Endodermal cell (in vitro differentiated cells): ENCODE measurements at places on chromosomes 3 and 15. TPM values are rescaled to one million over a fixed set of nuclear protein-coding genes. Genes with fewer than 3 reads are reported as not detected.

The SNX33 gene
- 13.7 to 20.3 TPM (median 18.9 TPM) in 3 replicates for total RNA-seq

The SLC27A2 gene
- total RNA-seq, result 4.0 and 4.1 TPM in 2 replicates

The SLC24A5 gene
- total RNA-seq, result not detected in 3 replicates

The GP9 gene
- total RNA-seq, result not detected in 2 replicates

The ISLR gene
- 0.23 TPM in 1 of 3 replicates, not detected in the others for total RNA-seq

The RAMAC gene
- total RNA-seq, result 38.6 to 40.8 TPM (median 40.2 TPM) in 3 replicates

The CAV3 gene
- not detected in 3 replicates for total RNA-seq

The SLC9A9 gene
- total RNA-seq, result 3.7 and 4.3 TPM in 2 replicates

The PLOD2 gene
- total RNA-seq, result 35.8 and 37.9 TPM in 2 replicates

- no peaks in the 10 kb centered on the region for H3K36me3 ChIP-seq
- H3K27me3 ChIP-seq, result no peaks in the 10 kb centered on the region
- H3K4me3 ChIP-seq, result no peak overlapping the region
- H3K27ac ChIP-seq, result no peak overlapping the region
Observed at GRCh38 chr3:187729598-187729997, 15.7 kb downstream of the BCL6 start.

GRCh38 chr15:81387621-81388435, 13.8 kb upstream of the TMC3 start:
- no peak for DNase-seq
- H3K27ac ChIP-seq, result no peak overlapping the region
- H3K36me3 ChIP-seq, result no peaks in the 10 kb centered on the region
- H3K4me1 ChIP-seq, result no peaks in the 10 kb centered on the region
- no peaks in the 10 kb centered on the region for H3K27me3 ChIP-seq

DNA sequence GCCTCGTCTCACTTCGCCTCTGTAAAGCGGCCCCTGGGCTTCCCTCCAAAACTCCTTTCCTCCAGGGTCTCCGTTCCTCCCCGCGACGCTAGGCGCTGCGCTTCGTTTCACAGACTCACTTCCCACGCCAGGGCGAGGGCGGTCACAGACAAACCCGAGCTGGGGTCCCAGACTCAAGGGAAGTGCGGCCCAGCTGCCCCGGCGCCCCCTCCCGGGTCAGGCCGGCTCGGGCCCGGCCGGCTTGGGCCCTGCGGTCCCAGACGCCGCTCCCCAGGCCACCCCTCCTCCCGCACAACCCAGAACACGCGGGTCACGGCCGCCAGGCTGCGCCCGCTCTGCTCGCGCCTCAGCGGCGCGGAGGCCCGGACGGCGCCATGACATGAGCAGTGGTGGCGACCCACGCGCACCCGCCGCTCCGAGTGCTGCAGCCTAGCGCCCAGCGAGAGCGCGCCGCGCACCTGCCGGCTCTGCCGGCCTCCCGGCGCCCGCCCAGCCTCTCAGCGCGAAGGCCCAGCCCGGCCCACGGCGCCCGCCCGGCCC, 547 bp downstream of the NUP210 start:
- peak overlapping the region; percentile 80 for H3K4me3 ChIP-seq
- peaks cover 24% of the 10 kb centered on the region for H3K27me3 ChIP-seq
- no peaks in the 10 kb centered on the region for H3K4me1 ChIP-seq
- peak; percentile 80 for DNase-seq

DNA sequence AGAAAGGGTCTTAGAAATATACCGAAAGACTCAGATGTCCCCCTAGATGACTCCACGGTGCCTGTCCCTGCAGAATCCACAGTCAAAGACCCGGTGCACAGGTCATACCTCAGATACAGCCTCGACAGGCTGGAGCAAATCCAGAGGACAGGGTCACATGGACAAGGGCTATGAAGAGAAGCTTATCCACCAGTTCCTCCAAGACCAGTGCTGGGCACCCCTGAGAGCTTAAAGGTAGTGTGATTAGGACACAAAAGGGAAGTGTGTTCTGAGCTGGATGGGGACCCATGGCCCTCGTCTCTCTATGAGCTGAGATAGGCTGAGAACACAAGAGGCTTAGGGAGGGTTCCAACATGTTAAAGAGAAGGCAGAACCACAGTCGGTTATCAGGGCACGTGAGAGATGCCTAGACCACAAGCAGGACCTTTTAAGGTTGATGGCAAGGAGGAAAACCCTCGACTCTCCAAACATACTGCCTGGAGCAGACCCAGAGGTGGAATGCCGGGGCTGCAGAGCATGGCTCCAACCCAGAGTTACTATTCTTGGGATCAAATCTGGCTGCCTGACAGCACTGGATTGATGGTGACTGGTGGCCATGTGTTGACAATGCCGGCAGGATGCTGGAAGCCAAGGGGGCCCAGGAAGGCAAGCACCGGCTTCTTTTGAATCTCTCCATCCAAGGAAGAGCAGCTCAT, 46.9 kb downstream of the ADCY5 start:
- DNase-seq, result no peak
- no peaks in the 10 kb centered on the region for H3K36me3 ChIP-seq
- H3K27ac ChIP-seq, result no peak overlapping the region
- no peak overlapping the region for H3K4me3 ChIP-seq
- H3K4me1 ChIP-seq, result no peaks in the 10 kb centered on the region
- peaks cover 10% of the 10 kb centered on the region for H3K27me3 ChIP-seq

GRCh38 chr3:151940481-151940880, 67.0 kb downstream of the SUCNR1 start:
- H3K27ac ChIP-seq, result no peak overlapping the region
- no peaks in the 10 kb centered on the region for H3K4me1 ChIP-seq
- H3K27me3 ChIP-seq, result no peaks in the 10 kb centered on the region

- no peaks in the 10 kb centered on the region for H3K27me3 ChIP-seq
- no peak overlapping the region for H3K4me3 ChIP-seq
- no peak overlapping the region for H3K27ac ChIP-seq
- H3K4me1 ChIP-seq, result no peaks in the 10 kb centered on the region
- no peaks in the 10 kb centered on the region for H3K36me3 ChIP-seq
Observed at GRCh38 chr3:60703008-60703407, 548.2 kb downstream of the FHIT start.

- H3K4me1 ChIP-seq, result no peaks in the 10 kb centered on the region
- no peak overlapping the region for H3K27ac ChIP-seq
- H3K27me3 ChIP-seq, result no peaks in the 10 kb centered on the region
- no peaks in the 10 kb centered on the region for H3K36me3 ChIP-seq
Observed at GRCh38 chr15:31456354-31457060, 129.9 kb downstream of the KLF13 start.

DNA sequence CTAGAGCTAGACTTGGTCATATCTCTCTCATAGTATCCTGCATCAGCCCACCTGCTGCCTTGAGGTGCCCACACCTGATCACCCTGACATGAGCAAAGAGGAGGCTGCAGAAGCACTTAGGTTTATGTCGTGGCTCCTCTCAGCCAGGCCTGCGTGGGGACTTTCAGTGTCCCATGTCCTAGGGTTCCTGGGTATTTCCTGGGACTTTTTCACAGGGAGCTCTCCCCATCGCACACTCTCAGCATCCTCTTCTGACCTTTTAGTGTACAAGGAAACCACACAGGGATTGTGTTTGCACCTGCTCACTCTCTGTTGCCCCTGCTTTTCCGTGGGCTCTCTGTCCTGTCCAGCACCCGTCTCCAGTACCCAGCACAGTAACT, 61.4 kb downstream of the ARNT2 start:
- no peaks in the 10 kb centered on the region for H3K36me3 ChIP-seq
- H3K4me1 ChIP-seq, result peaks cover 8% of the 10 kb centered on the region
- no peak overlapping the region for H3K27ac ChIP-seq
- no peak overlapping the region for H3K4me3 ChIP-seq

- peaks cover 12% of the 10 kb centered on the region for H3K36me3 ChIP-seq
- no peak for DNase-seq
- H3K4me3 ChIP-seq, result no peak overlapping the region
- H3K4me1 ChIP-seq, result peaks cover 9% of the 10 kb centered on the region
- H3K27me3 ChIP-seq, result no peaks in the 10 kb centered on the region
Observed at GRCh38 chr3:123008840-123009239, 18.7 kb downstream of the SEMA5B start.

DNA sequence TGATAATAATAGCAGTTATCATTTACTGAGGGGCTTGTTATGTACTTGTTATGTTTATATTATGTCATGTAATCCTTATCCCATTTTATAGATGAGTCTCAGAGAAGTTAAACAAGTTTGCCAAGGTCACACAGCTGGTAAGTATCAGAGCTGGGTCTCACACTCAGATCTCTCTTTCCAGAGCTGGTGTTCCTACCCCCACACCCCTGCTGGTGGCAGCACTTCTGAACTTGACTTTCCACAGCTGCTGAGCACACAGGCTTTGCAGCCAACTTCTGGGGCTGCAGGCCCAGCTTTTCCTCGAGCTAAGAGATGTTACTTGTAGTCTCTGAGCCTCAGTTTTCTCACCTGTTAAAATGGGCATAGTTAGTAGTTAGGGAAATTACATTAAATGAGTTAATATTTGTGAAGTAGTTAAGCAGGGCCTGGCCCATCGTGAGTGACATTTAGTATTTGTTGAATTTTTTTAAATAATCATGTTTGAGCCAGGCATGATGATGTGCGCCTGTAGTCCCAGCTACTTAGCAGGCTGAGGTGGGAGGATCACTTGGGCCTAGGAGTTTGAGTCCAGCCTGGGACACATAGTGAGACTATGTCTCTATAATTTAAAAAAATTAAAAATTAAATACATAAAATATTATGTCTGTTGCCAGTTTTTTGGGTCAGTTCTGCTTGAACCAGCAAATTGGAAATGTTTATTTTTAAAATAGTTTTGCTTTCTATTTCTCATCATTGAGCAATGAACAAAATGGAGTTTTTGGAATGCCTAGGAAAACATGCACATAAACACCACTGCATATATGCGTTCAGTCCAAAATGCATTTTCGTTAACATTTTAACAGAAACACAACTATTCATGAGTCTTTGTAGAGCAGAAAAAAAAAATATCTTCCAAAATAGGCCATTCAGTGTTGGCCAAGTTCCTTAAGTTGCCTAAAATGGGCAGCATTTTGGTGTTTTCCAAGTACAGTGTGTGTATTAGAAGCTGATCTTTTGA, 87.3 kb downstream of the SMAD6 start:
- no peaks in the 10 kb centered on the region for H3K4me1 ChIP-seq
- H3K36me3 ChIP-seq, result no peaks in the 10 kb centered on the region
- H3K4me3 ChIP-seq, result no peak overlapping the region
- DNase-seq, result peak; percentile 87
- no peak overlapping the region for H3K27ac ChIP-seq

- no peaks in the 10 kb centered on the region for H3K27me3 ChIP-seq
- no peaks in the 10 kb centered on the region for H3K4me1 ChIP-seq
- no peak overlapping the region for H3K4me3 ChIP-seq
Observed at GRCh38 chr3:73459711-73460110, 165.0 kb downstream of the PDZRN3 start.

GRCh38 chr3:193896419-193896818, 239.5 kb upstream of the HES1 start:
- no peaks in the 10 kb centered on the region for H3K27me3 ChIP-seq
- H3K4me3 ChIP-seq, result no peak overlapping the region
- no peak overlapping the region for H3K27ac ChIP-seq
- H3K36me3 ChIP-seq, result no peaks in the 10 kb centered on the region
- DNase-seq, result no peak
- H3K4me1 ChIP-seq, result peaks cover 3% of the 10 kb centered on the region

GRCh38 chr3:36362216-36362615, 18.1 kb upstream of the STAC start:
- no peak overlapping the region for H3K27ac ChIP-seq
- DNase-seq, result peak; percentile 45
- H3K4me1 ChIP-seq, result no peaks in the 10 kb centered on the region
- no peaks in the 10 kb centered on the region for H3K36me3 ChIP-seq
- no peak overlapping the region for H3K4me3 ChIP-seq

- no peaks in the 10 kb centered on the region for H3K36me3 ChIP-seq
- H3K4me3 ChIP-seq, result no peak overlapping the region
- peaks cover 6% of the 10 kb centered on the region for H3K27me3 ChIP-seq
- no peak overlapping the region for H3K27ac ChIP-seq
Observed at GRCh38 chr3:53748512-53749271, 97.5 kb downstream of the CHDH start.

DNA sequence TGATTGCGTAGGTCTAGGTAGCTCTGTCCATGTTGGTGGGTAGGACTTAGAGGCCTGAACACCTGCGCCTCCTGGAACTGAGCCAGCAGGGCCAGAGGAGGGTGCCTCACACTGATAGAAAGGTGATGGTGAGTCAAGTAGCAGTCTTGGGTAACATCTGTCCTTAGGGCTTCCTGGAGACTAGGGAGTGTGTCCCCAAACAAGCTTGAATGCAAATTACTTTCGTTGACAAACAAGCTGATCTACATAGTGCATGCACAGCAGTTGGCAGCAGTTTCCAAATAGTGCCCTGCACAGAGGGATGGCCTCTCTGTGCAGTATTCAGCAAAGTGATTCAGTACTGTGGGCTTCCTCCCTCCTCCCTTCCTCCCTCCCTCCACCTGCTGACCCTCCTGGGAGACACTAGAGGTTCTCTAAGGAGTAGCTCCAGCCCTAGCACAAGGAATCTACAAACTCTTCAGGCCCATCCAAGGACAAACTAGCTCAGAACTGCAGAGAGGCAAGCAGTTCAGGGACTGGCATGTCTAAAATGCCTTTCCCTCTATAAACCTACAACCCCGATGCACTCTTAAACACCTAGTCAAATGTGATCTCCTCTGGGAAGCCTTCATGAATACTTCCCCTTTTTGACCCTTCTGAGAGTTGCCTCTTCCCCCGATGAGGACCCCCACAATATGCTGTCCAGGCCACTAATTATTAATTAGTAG, 61.0 kb downstream of the TLE3 start:
- no peak overlapping the region for H3K4me3 ChIP-seq
- H3K27me3 ChIP-seq, result peaks cover 6% of the 10 kb centered on the region
- no peaks in the 10 kb centered on the region for H3K4me1 ChIP-seq
- no peak overlapping the region for H3K27ac ChIP-seq

- H3K27me3 ChIP-seq, result no peaks in the 10 kb centered on the region
- peaks cover 55% of the 10 kb centered on the region for H3K36me3 ChIP-seq
- H3K4me3 ChIP-seq, result no peak overlapping the region
- H3K27ac ChIP-seq, result no peak overlapping the region
Observed at GRCh38 chr3:47416041-47416440, 35.2 kb downstream of the PTPN23 start.

- H3K27me3 ChIP-seq, result no peaks in the 10 kb centered on the region
- no peaks in the 10 kb centered on the region for H3K36me3 ChIP-seq
- H3K27ac ChIP-seq, result no peak within 1 kb of the TSS
- peak; percentile 93 for DNase-seq
- H3K4me1 ChIP-seq, result no peaks in the 10 kb centered on the region
Observed at GRCh38 chr15:34583399-34584329, at the start of gene GOLGA8B. GOLGA8B (minus strand) TSS chr15:34583651; CDS start chr15:34535912, 47,739 bp downstream.

- H3K36me3 ChIP-seq, result no peaks in the 10 kb centered on the region
- H3K4me3 ChIP-seq, result no peak overlapping the region
- no peak overlapping the region for H3K27ac ChIP-seq
- no peak for DNase-seq
Observed at GRCh38 chr3:56884387-56884786, 82.6 kb upstream of the ARHGEF3 start.

- peaks cover under 1% of the 10 kb centered on the region for H3K36me3 ChIP-seq
- H3K4me1 ChIP-seq, result peaks cover 8% of the 10 kb centered on the region
- no peaks in the 10 kb centered on the region for H3K27me3 ChIP-seq
- DNase-seq, result peak; percentile 55
- peak overlapping the region; percentile 52 for H3K4me3 ChIP-seq
Observed at GRCh38 chr15:69462030-69462492, 9.4 kb downstream of the RPLP1 start.
